Left cardiac atrium (tissue), 4 donors: ENCODE measurements at places on chromosomes 7 and 10. TPM values are rescaled to one million over a fixed set of nuclear protein-coding genes. Genes with fewer than 3 reads are reported as not detected.

GRCh38 chr7:92809397-92809759 is 27.0 kb downstream of the CDK6 start:
- no peak for DNase-seq

GRCh38 chr7:32958046-32959025 is 1.1 kb downstream of the FKBP9 start:
- DNase-seq = peak; percentile 80

GRCh38 chr10:124436191-124436638 is 13.6 kb downstream of the NKX1-2 start:
- no peak for DNase-seq

GRCh38 chr10:24951201-24952142 is 934 bp downstream of the PRTFDC1 start:
- peak; percentile 40 for DNase-seq

DNA sequence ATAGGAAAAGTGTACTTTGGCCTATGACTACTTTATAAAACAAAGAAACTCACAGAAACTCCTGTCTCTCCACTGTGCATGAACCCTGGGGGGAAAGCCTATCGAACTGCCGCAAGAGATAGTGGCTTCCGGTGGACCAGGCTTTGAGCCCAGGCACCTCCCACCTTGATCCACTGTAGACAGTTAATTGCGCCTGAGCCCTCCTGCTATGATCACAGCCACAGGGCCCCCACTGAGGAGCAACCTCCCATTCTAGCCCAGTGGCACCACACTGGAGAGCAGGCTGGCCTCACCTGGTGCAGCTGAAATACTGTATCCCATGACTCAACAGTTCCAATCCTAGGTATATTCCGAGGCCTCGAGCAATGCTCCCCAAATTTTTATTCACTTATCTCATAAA is 98.8 kb downstream of the COBL start:
- no peak for DNase-seq

DNA sequence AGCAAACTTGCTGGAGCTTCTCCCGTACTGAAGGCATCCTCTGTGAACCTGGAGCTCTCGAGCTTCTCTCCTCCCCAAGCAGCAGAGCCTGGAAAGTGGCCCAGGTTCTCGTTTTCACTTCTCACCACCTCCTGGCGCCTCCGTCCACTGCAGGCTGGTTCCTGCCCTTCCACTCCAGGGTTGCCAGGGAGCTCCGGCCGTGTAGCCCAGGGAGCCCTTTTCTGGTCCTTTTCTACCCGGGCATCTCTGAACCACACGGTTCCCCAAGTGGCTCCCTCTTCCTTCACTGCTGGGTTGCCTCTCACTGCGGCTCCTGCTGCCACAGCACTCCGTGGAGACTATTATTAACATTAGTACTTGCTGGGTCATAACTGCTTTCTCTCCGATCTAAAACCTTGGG is 208.6 kb upstream of the PPP2R2D start:
- DNase-seq = no peak

DNA sequence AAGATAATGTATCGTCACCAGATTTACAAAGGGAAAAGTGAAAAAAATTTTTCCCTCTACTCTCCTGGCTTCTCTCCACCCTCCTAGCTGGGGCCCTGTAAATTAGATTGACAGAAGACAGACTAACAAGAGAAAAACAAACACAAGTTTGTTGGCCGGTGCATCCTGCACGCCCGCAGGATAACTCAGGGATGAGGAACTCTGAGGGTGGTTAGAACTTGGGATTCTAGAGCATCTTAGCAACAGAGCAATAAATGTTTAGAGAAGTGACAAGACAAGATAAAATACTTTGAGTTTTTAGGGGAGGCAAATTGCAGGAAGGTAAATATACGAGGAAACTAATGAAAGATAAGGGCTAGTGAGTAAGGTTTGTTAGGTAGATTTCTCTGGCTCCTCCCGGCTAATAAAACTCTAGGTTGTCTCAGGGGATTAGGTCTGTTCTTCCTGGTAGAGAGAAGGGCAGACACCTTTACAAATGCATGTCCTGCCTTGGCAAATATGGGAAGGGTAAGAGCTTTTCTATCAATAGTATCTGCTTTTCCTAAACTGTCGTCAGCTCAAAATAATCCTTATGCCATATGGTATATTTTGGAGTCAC is 4.3 kb upstream of the UCN3 start:
- DNase-seq = no peak

DNA sequence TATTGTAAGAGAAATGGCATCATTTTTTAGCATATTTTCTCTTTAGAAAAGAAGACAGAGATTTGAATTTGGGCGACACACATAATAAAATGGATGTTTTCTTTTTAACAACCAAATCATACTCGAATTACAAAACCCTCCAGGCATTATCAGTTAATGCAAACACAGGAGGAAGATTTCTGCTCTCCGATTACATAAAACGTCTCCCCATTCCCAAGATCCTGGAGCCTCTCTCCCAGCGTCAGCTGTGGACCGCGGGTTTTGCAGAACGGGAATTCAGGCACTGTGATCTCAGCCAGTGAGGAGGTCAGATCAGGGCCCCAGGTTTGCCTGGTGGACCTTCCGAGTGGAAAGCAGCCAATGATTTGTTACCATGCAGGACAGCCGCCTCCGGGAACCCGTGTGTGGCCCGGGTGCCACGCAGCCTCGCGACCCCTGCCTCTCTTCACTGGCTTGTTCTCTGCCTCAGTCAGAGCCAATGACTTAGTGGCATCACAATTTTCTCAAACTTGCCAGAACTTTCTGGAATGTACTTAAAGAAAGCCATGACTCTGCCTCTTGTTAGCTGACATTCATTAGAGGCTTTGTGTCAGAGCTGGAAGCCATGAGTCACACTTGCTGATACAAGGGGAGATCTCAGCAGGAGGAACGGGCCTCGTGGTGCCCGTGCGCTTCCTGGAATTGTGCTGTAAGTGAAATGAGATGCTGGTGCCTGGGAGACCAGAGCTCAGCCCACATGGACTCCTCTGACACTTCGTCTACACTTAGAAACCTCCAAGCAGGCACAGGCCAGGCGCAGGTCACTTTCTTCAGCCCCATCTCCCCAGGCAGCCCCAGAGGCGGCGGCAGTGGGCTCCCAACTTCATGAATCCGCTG is 246.1 kb downstream of the KLF6 start:
- DNase-seq = peak; percentile 78

DNA sequence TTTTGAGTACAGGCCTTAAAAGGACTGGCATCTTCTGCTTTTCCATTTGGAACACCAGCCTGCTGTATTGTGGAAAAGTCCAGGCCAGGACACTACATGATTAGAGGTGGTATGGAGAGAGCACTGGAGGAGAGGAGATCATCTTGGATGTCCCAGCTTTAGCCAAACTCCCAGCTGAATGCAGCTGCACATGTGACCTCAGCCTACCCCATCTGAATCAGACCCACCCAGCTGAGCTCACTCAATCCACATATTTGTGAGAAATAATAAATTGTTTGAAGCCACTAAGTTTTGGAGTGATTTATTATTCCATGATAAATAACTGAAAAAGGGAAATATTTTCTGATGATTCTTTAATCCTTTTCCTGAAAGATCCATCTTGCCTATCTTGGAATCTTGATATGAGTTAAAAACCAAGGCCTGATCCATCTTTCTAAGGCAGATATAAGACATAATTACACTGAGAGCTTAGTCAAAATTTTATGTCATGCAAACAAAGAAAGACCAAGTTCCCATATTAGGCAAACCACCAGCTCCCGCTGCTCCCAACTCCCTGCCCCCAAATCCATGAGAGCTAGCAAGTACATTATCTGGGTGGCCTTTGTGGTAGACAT is 55.1 kb upstream of the TRIL start:
- no peak for DNase-seq

- DNase-seq = peak; percentile 6
Measured at GRCh38 chr7:329691-330281, 39.8 kb downstream of the FOXL3 start.

- DNase-seq = no peak
Measured at GRCh38 chr10:86290933-86291615, 75.5 kb downstream of the GRID1 start.

DNA sequence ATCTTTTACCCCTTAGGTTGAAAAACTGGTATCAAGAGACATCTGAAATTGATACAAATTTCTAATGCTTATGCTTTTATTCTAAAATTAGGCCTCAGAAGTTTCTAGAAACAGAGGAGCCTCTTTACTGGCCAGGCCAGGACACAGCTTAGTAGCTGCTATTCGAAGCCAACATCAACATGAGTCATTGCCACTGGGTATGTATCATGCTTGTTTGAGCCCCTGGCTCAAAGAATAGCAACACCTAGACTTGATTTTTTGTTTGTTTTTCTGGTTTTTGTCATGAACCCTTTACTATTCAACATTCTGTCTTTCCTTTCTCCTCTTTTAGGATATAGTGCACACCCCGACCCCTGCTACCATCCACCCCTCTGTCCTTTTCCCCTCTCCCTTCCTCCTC is 90.9 kb upstream of the STK17A start:
- DNase-seq = no peak

- no peak for DNase-seq
Measured at GRCh38 chr10:32239769-32240168, 107.2 kb downstream of the EPC1 start.

- DNase-seq = peak; percentile 76
Measured at GRCh38 chr10:110530131-110530831, 32.6 kb downstream of the DUSP5 start.

GRCh38 chr7:4700577-4701235 is 18.6 kb downstream of the FOXK1 start:
- DNase-seq = peak; percentile 43

DNA sequence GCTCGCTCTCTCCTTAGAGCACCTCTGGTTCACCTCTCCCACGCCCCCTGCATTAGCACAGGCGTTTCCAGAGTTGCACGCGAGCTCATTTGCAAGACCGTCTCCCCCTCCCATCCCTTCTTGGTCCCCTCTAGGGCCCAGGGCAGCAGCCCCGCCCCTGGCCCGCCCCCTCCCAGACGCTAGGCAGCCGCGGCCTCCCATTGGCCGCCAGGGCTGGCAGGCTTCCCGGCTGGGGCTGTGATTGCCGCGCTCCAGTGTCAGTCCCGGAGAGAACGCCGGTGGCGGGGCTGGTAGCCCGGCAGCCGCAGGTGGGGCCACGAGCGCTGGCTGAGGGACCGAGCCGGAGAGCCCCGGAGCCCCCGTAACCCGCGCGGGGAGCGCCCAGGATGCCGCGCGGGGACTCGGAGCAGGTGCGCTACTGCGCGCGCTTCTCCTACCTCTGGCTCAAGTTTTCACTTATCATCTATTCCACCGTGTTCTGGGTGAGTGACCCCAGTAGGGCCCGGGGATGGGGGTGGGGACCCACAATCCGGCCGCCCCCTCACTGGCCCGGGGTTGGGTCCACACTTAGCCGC is at the start of gene TSPAN15:
Gene TSPAN15, plus strand, starts transcription at position 257 of the 575 bp plus-strand sequence. Its CDS starts 130 bp downstream, at position 387.
- peak; percentile 89 for DNase-seq

DNA sequence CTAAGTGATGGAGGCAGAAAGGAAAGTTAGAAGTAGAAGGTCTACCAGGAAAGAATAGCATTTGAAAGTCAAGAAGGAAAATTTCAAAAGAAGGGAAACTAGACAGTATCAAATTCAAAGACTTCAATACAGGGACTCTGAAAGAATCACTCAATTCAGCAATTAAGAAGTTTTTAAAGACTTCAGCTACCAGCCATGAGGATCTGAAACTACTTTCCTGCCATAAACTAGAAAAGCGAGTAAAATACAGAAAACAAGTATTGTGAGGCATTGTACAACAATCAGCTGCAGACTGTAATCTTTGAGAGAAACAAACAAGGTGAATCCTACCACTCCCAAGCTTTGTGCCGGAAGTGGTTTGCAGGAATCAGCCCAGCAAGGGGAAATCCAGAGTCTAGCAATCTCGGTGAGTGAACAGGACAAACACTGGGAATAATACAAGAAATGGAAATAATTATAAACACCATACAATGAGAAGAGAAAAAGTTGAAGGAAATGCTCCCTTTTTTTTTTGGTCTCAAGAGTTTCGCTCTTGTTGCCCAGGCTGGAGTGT is 62.4 kb downstream of the ARHGAP12 start:
- DNase-seq = no peak

GRCh38 chr7:120588416-120588815 is 269.5 kb downstream of the TSPAN12 start:
- DNase-seq = no peak

- no peak for DNase-seq
Measured at GRCh38 chr10:69577268-69578232, 4.3 kb upstream of the NEUROG3 start.

DNA sequence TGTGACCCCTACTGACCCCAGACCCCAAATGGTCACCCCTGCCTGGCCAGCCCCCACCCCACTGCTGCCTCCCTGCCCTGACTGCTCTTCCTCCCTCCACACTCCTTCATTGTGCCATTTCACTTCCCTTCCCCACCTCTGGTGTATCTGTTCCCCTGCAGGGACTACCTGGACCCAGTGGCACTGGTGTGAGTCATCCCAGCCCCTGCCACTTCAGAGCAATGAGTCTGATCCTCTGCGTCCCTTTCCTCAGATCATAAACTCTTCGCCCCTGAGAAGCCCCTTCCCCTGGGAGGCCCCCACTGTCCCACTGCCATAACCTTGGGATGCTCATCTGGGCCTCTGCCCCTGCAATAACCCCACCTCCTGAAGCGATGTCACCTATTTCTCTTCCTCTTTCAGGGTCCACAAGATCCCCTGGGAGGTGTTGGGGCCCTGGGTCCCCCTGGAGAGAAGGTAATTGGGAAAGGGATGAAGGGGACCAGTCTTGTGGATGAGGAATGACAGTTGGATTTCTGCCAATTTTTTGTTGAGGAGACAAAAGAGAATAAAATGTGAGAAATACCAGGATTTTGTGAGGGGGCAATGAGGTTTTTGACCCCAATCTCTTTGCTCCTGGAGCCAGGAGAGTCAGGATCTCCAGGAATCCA is 19.1 kb upstream of the VOPP1 start:
- DNase-seq = no peak

DNA sequence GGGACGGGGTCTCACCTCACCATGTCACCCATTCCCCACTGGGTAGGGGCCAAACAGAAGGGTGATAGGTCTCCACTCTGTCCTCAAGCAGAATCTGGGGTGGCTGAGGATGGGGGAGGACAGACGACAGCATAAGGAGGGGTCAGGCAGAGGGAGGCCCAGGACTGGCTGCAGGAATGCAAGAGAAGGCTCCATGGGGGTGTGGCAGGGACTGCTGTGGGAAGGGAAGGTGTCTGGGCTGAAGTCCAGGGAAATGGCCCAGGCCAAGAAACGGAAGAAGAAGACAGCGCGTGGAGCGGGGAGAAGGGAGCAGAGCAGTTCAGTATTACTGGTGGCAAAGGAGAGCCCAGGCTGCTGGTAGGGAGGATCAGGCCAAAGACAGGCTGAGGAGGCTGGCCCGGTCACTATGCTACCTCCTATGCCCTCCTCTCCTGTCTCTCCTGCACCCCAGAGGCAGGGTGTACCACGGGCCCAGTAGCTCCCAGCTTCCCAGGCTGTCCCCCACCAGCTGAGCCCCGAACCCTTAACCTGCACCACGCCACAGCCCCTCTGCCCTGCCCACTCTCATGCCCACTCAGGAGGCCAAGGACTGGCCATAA is 60.9 kb downstream of the GRB10 start:
- DNase-seq = peak; percentile 48

DNA sequence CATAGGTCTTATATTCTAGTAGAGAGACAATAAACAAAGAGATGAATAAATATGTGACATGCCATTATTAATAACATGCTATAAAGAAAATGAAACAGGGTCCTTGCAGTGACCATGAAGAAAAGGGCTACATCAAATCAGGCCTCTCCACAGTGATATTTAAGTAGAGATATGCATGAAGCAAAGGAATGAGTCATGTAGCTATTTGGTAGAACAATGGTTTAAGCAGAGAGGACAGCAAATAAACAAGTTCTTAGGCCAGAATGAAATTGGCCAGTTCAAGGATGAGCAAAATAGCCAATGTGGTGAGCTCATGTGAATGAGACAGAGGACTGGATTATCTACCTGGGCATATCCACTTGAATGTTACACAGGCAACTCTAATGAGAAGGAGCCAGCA is 172.2 kb upstream of the FERD3L start:
- DNase-seq = no peak

PHYHIPL gene
- total RNA-seq = 0.09 TPM

MRPL43 gene
- total RNA-seq = 47.3 TPM

ADIRF gene
- total RNA-seq = 143 TPM

PLCE1 gene
- 25.7 TPM for total RNA-seq
